ENCODE measurements at places on chromosomes 2 and 18. TPM values are rescaled to one million over a fixed set of nuclear protein-coding genes. Genes with fewer than 3 reads are reported as not detected.
A peak's percentile ranks its signal among the peaks of the same experiment; 100 is the strongest.

DNA sequence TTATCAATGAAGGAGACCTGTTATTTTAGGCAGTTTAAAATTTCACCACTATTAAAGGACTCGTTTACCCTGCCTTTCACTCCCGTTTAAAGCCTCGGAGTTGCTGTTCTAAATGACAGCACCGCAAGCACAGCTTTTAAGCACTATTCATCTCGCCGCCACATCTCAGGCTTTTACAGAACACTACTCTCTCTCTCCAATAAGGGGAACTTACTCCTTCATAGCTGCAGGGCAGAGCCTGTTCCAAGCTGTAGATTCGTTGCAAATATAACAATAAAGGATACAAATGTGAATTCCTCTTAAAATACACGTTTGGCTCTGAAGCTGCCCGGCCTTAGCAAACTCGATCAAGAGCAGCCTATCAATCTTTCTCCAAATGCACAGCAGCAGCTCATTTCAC, 271.8 kb downstream of the ZNF521 start:
- no peak for DNase-seq

DNA sequence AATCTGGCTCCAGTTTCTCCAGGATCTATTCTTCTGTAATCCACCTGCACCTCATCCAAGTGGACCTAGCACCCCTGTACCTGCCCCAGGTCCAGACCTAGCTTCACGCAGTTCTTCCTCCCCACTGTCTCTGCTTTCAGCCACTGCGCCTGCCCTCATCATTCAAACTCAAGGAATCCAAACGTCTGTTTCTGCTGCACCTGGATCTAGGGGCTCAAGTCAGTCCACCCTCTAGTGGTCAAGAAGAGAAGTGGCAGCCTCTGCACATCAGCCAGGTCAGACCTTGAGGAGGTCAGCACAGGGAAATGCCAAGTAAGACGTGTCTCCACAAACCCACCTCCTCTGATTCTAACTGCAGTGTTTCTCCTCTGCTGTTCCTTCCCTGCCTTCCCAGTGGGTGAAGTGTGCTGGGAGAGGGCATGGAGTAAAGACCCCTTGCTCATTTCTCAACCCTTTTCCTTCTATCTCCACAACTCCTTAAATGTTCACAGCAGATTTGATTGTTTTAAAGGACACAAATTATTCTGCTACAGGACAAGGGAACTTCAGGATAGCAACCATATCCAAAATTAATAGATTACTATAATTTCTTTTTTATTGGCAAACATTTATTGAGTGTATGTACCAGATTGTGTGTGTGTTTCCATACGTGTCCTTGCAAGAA, 8.6 kb upstream of the RNF152 start:
- peak; percentile 59 for DNase-seq

DNA sequence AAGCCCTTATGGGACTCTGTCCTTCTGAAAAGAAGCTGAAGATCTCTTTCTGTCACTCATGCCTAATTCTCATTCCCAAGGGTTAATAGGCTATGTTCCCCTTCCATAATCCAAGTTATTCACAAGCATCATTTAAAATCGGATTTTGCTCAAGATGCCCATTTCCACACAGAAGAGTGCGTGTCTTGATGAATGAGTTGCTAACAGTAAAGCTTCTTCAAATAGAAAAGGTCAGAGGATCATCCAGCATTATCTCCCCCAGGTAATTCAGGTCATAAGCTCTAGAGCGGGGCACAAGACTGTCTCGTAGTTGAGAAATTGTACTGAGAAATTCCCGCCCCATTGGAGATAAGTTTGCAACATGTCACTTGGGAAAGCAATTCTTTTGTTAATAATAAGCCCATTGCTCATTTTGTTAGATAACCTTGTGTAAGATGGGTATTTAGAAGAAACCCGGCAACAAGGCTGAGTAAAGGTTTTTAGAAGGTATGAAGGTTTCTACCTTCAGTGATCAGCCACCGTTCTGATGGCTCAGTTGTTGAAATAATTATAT, 290.7 kb upstream of the EPAS1 start:
- DNase-seq = peak; percentile 24

DNA sequence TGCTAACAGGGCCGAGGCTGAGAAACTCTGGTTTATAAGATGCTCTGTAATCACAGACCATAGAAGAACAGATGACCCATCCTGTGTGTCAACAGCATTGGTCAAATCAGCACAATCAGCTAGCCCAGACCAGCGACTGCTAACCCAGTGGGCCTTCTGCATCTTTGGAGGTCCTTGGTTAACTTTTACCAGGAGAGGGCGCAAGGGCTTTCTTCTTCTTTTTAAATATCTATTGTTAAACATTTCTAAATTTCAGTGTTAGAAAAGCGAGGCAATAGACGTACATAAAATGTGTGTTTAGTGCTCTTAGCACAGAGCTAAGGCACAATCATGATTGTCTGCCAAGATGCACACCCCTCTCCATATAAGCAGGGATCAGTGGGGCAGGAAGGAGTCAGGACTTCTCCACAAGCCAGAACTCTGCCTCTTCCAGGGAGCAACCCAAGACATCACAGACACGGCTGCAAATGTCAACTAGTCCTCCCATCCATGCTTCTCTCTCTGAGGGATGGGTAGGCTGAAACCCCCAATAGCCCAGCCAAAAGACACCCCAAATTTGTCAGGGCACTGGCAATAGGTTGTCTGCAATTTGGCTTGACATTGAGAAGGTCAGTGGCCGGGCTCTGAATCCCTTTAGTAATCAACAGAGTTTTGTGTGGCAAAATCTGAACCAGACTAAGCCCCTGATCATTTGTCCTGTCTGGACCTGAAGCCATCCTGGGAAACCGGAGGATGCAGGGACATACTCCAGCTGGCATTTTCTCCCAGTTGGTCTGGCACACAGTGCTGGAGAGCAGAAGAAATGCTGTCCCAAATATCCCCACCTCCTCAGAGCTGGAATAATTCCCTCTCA, 188.2 kb downstream of the BCL2 start:
- DNase-seq = peak; percentile 22

DNA sequence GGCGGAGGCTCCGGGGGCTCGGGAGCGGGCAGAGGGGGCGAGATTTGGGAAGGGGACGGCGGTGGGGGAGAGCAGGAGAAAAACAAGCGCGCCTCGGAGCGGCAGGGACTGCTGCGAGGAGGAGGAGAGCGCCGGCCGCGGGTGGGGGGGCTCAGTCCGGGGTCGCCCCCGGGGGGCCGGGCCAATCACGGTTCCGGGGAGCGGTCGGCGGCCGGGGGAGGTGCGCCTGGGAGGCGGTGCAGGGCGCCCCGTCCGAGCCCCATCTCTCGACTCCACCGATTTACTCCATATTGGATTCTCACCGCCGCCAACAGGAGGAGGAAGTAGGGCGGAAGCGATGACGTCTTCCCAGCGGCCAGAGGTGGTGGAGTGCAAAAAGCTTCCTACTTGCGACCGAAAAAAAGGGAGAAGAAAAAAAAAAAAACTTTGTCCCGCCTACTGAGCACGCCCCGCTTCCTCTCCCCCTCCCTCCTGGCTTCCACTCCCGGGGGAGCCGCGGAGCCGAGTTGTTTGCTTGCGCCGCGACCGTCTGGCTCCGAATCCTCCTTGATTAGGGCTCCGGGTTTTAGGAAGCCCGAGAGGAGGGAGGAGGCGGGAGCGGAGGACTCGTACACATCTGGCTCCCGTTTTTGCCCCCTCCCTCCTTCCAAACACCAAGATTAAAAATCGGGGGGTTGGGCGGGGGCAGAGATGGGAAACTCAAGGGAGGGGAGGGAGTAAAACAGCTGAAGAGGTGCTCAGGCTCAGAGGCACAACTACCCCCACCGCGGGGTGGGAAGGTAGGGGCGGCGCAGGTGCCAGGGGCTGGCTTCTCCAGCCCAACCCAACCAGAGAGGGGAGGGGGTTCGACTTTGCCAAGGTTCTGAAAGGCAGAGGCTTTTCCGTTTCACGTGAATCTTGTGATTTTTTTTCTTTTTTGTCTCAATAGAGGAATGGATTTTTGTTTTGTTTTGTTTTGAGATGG, at the start of gene SPRED2:
SPRED2 (minus strand) TSS at position 373 of the 964 bp plus-strand sequence. CDS start 612 bp downstream, outside the sequence.
- peak; percentile 81 for DNase-seq

GRCh38 chr18:46794607-46795006, 37.8 kb upstream of the ST8SIA5 start:
- no peak for DNase-seq

DNA sequence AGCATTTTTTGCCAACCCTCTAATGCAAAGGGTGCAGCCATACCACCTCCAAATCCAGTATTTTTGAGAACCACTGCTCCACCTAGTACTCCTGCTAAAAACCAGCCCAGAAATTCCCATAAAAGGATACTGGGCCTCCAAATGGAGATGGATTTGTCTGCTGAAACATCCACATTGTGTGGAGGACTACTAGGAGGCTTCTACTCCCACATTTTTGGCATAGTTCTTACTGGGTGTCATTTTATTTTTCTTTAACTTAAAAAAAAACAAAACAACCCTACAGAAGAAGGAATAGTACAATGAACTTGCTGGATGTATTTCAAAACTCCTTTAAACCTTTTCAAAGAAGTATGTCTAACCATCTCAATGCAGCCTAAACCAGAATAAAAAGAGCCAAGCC, 219.2 kb downstream of the SRBD1 start:
- no peak for DNase-seq

- no peak for DNase-seq
Measured at GRCh38 chr2:34787341-34787740, 1188.2 kb upstream of the FAM98A start.

DNA sequence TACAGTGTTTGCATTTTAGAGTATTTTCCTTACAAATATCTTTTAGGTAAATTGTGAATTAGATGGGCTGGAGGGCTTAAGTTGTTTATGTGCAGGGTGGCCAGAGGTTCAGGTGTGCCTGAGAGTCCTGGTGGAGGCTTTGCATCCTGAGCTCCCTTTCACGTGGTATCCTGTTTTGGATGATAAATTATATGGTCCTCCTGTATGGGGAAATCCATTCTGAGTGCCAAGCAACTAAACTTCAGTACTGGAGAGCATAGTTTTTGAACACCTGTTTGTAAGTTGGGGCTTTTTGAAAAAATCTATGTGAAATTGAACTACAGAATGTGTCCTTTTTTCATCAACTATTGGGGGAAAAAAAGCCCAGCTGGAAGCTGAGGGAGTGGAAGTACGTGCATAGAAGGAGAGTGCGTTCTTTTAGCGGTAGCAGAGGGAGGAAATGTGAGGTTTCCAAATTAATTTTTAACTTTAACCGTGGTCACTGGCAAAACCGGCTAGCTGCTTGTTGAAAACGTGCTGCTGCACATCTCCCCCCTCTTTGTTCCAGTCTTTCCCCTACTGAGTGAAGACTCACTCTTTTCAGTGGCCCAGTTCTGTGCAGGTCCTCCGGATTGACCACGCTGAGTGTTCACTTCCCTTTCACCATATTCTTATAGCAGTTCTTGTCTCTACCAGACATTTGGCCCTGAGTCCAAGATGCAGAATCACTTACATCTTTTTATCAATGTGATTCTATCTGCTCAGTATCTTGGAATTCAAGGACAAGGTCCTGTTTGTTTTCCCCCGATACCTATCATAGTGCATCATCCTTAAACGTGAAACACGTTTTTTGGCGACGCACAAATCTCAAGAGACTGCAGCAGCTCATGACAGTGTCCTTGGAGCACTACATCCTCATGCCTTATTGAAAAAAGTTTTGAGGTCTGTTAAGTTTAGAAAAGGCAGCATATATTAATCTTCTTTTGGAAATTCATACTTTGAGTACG, 15.3 kb downstream of the CNOT11 start:
- no peak for DNase-seq

- no peak for DNase-seq
Measured at GRCh38 chr2:141195087-141195486, 935.7 kb downstream of the LRP1B start.

- no peak for DNase-seq
Measured at GRCh38 chr2:152472481-152472887, 137.5 kb downstream of the FMNL2 start.

- DNase-seq = peak; percentile 15
Measured at GRCh38 chr18:76573325-76574025, 78.4 kb upstream of the ZNF516 start.

DNA sequence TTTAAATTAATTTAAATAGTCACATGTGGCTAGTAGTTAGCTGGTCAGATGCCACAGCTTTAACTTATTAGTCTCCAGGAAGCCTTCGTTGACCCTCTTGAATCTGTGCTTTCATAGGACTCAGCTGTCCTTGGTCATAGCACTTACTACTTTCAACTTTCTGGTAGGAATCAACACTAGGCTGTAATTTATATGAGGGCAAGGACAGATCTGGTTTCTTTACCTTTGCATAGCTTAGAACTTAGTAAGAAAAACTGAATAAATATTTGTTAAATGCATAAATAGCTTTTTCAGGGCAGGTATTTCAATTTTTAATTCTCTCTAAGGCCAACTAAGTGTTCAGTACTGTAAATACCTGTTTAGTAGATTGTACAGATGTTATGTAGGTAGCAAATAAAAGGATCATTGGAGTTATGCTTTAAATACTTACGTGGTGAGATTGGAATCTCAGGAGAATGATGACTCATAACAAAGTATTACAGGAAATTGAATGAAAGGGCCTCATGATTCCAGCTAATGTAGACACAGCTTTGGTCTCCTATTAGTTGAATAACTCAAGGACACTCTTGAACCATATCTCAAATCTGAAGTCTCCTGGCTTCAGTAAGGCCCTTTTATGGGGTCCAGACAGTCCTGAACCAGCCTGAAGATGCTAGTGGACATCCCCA, 2.6 kb downstream of the CLIP4 start:
- peak; percentile 85 for DNase-seq

GRCh38 chr2:241608881-241609280, 28.1 kb downstream of the THAP4 start:
- DNase-seq = no peak

DNA sequence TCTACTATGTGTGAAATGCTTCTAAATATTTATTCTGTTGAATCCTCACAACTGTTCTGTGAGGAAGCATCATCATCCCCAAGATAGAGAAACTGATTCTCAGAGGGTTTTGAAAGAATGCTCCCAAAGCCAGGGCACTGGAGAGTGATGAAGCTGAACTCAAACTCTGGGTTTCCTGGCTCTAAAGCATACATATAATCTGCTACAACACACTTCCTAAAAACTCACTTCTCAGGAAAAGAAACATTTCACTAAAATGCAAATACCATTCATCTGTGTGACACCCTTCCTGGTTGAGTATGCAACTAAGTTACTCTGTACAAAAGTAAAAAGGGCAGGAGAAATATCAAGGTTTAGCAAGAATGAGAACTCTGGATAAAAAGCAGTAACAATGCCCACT, 58.6 kb downstream of the GRB14 start:
- DNase-seq = no peak

Gene CDH19
- polyA plus RNA-seq = 0.97 TPM

Gene POTEC
- polyA plus RNA-seq = not detected

Gene ASPRV1
- polyA plus RNA-seq = 0.31 TPM
